Gastroesophageal sphincter (tissue), 4 donors: ENCODE measurements at places on chromosomes 7 and 10. TPM values are rescaled to one million over a fixed set of nuclear protein-coding genes. Genes with fewer than 3 reads are reported as not detected.

Gene AVL9
- total RNA-seq: 21.2 TPM

Gene IDI2
- not detected for total RNA-seq

Gene SPAM1
- not detected for total RNA-seq

Gene HYAL4
- total RNA-seq: not detected

Gene AOAH
- 7.6 TPM for total RNA-seq
